Caco-2 (cell line): ENCODE measurements at places on chromosomes 13 and 19.

DNA sequence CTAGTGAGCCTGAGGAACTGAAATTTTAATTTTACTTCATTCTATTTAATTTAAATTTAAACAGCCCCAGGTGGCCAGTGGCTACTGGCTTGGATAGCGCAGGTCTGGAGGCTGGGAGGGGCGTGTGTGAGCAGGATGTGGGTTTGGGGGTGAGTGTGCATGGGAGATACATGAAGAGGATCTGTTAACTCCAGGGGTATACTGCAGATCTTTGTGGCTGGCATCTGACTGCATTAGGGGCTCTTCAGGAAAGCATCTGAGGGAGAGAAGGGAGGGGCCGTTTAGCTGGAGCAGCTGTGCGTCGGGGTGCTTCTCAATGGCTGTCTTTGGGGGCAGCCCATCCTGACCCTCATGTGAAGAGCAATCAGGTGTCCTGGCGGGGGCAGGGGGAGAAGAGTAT lies 6.8 kb downstream of the SHANK1 start:
- peaks cover 2% of the 10 kb centered on the region for H3K27me3 ChIP-seq
- no peak overlapping the region for H3K27ac ChIP-seq
- no peaks in the 10 kb centered on the region for H3K36me3 ChIP-seq
- H3K4me3 ChIP-seq: no peak overlapping the region
- DNase-seq: no peak

DNA sequence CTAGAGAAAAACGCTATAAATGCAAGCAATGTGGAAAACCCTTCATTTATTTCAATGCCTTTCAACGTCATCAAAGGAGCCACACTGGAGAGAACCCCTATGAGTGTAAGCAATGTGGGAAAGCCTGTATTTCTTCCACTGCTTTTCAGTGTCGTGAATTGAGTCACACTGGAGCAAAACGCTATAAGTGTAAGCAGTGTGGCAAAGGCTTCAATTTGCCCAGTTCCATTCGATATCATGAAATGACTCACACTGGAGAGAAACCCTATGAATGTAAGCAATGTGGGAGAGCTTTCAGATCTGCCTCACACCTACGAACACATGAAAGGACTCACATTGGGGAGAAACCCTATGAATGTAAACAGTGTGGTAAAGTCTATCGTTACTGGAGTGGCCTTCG lies 27.4 kb downstream of the ZNF20 start:
- peaks cover 5% of the 10 kb centered on the region; the same call in 1 of the 2 replicates for H3K4me1 ChIP-seq
- H3K27ac ChIP-seq: no peak overlapping the region
- H3K36me3 ChIP-seq: no peaks in the 10 kb centered on the region
- H3K4me3 ChIP-seq: no peak overlapping the region
- no peaks in the 10 kb centered on the region for H3K27me3 ChIP-seq
- no peak for DNase-seq

- peak within 1 kb of the TSS; percentile 82 for H3K27ac ChIP-seq
- H3K4me3 ChIP-seq: peak within 1 kb of the TSS; percentile 99
- H3K36me3 ChIP-seq: peaks cover 1% of the 10 kb centered on the region
- peaks cover 10% of the 10 kb centered on the region for H3K4me1 ChIP-seq
- no peaks in the 10 kb centered on the region for H3K27me3 ChIP-seq
These were observed at the start of gene PRR12 for GRCh38 chr19:49590971-49591730. Gene PRR12, plus strand, starts transcription at chr19:49591182. Its CDS starts 473 bp downstream, at chr19:49591655.

DNA sequence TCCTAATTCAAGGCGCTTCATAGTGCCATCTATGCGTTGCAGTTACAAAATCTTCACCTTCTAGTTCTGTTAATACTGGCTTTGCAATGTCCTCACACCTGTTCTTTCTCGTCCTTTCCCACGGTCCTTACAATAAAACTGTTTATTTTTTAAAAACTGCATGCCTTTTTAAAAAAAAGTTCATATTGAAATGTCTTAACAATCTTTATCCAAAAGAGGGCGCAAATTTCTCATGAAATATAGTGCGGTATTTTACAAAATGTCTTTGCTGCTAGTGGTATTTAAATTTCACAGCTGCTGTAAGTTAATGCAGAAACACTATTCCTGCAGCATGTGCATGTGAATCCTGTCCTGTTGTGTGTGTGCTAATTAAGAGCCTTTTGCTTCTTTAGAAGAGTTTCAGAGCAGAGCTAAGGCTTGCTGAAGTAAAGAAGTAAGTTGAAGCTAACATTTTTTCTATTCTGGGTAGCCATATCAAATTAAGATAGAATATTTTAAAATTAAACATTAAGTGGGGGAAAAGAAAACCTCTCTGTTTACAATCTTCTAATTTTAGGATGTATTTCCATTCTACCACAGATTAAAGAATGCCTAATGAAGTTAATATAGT lies 15.8 kb upstream of the CLDN10 start:
- H3K4me3 ChIP-seq: no peak overlapping the region
- no peaks in the 10 kb centered on the region for H3K4me1 ChIP-seq
- no peaks in the 10 kb centered on the region for H3K36me3 ChIP-seq
- H3K27me3 ChIP-seq: no peaks in the 10 kb centered on the region
- H3K27ac ChIP-seq: no peak overlapping the region

GRCh38 chr13:90197722-90198121 lies 1149.8 kb upstream of the MIR17HG start:
- no peak overlapping the region for H3K27ac ChIP-seq
- no peaks in the 10 kb centered on the region for H3K27me3 ChIP-seq
- no peaks in the 10 kb centered on the region for H3K36me3 ChIP-seq
- no peak for DNase-seq

- no peak for DNase-seq
- no peak overlapping the region for H3K27ac ChIP-seq
- H3K4me3 ChIP-seq: no peak overlapping the region
These were observed 6.4 kb downstream of the IRS2 start for GRCh38 chr13:109779876-109780510.

DNA sequence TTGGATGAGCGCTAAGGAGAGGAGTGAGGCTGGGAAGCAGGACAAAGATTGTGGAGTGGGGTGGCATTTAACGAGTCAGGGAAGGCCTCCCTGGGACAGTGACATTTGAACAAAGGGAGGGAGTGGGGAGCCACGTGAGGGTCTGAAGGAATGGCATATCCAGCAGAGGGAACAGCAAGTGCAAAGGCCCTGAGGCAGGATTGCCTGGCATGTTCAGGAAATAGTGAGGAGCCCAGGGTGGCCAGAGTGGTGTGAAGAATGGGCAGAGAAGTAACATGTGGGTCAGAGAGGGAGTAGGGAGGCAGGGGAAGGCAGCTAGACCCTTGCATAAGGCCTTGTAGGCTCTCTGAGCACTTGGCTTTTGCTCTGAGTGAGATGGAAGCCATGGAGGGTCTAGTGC lies 14.9 kb upstream of the PVR start:
- H3K36me3 ChIP-seq: peaks cover 5% of the 10 kb centered on the region
- peaks cover 21% of the 10 kb centered on the region for H3K4me1 ChIP-seq
- H3K27ac ChIP-seq: no peak overlapping the region
